NCI-H1048 (cell line): ENCODE measurements at places on chromosomes 7 and 10.

DNA sequence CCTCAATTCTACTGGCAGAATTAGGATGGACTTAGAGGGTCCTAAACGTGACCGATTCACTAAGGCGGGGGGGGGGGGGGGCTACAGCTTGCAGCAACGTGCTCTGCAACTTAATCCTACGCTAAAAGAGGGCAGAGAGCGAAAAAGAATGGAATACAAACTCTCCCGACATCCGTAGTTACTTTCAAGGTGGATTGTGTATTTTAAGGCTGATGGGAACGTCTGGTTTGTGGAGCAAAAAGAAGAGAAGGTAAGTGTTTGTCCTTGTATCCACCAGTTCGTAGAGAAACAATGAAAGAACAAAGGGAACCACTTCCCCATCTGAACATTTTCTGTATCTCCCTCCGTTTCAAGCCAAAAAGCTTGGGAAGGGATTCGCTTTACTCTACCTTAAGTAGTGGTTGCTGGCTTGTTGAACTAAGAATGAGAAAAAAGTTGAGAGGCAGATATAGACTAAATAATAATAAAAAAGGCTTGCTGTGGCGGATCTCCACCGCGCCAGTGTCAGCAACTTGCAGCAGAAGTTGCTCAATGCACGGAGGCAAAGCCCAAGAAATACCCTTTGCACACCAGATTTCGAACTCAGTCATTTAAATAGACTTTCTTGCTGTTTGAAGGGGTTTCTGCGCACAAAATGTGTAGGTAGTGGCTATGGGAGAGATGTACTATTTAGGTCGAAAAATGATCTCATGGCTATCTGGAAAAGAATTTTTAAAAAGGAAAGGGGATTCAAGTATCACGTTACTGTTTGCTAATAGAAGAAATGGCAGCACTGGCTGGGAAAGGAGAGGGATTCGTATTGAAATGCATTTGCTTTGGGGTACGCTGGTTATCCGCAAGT is 736 bp downstream of the SKIDA1 start:
- no peak for DNase-seq

DNA sequence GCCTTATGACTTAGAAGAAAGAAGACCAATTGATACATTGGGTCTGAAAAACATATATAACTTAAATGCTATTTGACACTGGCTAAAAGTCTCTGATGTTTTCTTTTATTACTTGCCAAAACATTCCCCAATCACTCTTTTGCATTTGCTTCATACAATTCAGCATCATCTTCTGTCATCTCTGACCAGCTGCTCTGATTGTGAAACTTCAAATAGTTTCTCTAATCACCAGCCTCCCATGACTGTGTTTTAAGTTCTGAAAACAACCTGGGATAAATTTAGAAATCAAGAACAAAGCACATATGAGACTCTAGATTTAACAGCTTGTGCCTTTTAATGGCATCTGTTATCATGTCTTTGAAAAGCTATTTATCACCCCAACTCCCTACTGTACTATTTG is 208.4 kb upstream of the KCND2 start:
- no peak for DNase-seq

DNA sequence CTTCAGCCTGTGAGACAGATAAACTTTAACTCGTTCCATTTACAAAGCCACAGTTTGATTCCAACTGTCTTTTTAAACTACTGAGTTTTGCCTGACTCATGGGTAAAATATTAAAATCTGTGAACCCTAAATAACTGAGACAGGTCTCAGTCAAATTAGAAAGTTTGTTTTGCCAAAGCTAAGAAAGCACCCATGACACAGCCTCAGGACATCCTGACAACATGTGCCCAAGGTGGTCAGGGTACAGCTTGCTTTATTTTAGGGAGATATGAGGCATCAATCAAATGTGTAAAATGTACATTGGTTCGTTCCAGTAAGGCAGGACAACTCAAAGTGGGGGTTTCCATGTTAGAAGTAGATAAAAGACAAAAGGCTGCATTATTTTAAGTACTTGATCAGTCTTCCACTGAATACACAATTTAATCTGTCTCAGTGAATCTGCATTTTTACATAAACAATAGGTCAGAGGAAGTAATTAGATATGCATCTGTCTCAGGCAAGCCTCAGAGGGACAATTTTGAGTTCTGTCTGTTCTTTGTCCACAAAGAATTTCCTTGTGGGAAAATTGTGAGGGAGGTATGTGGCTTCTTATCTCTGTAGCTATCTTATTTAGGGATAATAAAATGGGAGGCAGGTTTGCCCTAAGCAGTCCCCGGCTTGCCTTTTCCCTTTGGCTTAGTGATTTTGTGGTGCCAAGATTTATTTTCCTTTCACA is 11.0 kb upstream of the PIP start:
- DNase-seq, result no peak

- DNase-seq, result no peak
These were observed 29.6 kb downstream of the ANKRD16 start for GRCh38 chr10:5860066-5860465.

DNA sequence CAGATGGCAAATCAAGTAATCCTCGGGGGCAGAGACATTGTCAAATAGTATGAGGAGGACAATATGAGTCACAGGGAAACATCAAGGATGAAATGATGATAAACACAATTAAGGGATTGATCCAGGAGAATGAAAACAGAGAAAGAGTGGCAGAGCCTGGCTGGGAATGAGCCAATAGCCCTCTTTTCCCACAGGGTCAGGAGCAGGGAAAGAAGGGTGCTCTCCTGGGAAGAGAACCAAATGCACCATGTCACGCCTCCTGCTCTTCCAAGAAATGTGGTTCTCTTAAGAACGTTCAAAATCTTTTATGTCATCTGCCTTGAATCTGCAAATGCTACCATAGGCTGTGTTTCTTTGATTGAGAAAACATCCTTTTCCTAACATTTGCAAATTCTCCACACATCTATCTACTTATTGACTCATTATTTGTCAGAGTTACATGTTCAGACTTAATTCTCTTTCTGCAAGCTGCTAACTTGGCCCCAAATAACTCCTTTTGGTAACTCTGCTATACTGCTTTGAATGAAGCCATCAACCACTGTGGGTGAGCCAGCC is 50.6 kb downstream of the HIPK2 start:
- no peak for DNase-seq

- no peak for DNase-seq
These were observed 3.4 kb upstream of the CTBP2 start for GRCh38 chr10:125163803-125164202.

GRCh38 chr7:14403587-14403986 is 414.1 kb upstream of the ETV1 start:
- no peak for DNase-seq

DNA sequence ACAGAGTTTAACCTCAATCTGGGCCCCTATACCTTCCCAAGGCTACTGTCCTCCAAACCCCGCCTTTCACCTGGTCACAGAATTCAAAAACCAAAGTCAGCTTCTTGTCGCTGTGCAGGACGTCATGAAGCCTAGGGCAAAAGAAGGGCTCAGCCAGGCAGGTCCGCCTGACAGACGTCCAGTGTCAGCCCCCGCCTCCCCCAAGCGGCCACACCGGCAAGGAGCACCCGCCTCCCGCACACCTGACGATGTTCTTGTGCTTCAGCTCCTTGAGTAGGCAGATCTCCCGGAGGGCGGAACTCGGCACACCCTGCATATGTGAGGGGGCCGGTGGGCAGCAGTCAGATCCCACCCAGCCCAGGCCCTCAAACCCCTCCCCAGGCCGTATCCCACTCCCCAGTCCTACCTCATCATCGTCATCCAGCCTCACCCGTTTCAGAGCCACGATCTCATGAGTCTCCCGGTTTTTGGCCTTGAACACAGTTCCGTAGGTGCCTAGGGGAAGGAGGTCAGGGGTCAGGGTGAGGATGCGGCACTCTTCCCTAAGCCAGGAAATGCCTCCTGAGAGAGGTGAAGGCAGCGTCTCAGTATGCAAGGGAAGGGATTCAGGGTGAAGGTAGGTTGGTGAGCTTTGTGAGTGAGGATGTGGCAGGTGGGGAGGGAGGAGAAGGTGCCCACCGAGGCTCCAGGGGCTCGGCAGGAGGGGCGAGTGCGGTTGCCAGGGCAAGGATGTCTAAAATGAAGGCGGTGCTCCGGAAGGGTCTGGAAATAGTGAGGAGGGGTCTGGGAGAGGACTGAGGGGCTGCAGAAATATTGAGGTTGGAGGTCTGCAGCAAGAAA is 811 bp downstream of the CDK5 start:
- DNase-seq, result no peak

DNA sequence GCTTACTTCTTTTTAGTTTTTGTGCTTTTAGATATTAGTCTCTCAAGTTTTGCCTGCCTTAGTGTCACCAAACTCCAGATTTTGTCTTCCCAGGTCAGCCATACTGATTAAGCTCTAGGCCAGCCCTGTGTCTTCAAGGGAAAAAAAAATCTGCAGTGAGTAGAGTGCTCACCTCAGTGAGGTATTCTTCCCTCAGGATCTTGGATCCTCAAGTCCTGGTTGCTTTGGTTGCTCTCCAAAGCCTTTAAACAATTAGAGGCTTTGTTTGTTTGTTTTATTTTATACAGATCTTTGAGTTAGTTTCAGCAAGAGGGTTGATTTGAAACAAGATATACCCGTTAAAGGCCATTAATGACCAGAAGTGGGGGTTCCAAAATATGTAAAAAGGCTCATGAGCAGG is 165.2 kb downstream of the GPR158 start:
- no peak for DNase-seq

- no peak for DNase-seq
These were observed 879 bp upstream of the VPS41 start for GRCh38 chr7:38909870-38910269.

DNA sequence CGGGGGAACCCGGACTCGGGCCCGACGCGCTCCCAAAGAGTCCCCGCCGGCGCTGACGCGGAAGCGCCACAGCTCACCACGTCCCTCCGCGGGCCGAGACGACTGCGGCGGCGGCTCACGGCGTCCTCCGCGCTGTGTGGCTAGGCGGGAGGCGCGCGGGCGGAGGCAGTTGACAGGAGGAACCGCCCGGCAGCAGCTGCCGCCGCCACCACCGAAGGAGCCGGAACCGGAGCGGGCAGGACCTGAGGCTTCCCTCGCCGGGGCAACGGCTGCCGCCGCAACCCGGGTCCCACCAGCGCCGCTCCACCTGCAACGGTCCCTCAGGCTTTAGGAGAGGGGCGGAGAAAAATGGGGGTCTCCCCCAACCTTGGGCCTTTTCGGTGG is 334 bp downstream of the ZNF800 start:
- no peak for DNase-seq

DNA sequence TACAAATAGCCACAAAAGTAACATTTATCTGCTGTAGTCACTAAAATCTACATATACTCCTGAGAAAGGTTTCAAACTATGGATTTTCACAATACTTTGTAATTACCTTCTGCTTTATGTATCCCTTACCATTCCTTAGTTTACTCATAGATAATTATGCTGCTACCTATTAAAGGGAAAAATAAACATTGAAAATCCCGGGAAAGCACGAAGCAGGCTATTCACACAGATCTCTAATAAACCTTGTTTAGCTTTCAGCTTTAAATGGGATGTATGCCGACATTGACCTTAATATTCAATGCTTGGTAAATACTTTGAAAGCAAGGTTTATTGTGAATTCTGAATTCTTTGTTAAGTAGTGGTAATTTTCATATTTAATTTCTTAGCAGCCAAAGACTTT is 58.5 kb upstream of the SMIM30 start:
- no peak for DNase-seq

DNA sequence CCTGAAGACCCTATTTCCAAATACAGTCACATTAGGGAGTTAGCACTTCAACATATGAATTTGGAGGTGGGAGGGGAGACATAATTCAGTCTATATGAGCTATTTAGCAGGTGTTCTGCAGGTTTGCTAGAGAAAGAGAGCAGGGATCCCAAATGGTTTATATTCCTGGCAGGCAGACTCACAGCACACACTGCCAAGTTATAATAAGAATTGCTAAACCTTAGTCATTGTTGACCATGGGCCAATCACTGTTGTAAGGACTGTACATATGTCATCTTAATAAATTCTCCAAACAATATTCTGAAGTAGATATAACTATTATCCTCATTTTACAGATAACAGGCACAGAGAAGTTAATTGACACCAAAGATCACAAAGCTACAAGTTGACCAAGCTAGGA is 1.5 kb upstream of the CCDC3 start:
- no peak for DNase-seq

GRCh38 chr10:74056050-74056818 is 58.3 kb downstream of the VCL start:
- no peak for DNase-seq

GRCh38 chr10:34191406-34191805 is 623.7 kb downstream of the PARD3 start:
- no peak for DNase-seq

- no peak for DNase-seq
These were observed 37.0 kb downstream of the SNX13 start for GRCh38 chr7:17903337-17903736.

GRCh38 chr7:78081888-78082287 is 283.3 kb downstream of the PHTF2 start:
- DNase-seq, result no peak

GRCh38 chr10:102504179-102504975 is 605 bp downstream of the SUFU start:
- DNase-seq, result no peak

DNA sequence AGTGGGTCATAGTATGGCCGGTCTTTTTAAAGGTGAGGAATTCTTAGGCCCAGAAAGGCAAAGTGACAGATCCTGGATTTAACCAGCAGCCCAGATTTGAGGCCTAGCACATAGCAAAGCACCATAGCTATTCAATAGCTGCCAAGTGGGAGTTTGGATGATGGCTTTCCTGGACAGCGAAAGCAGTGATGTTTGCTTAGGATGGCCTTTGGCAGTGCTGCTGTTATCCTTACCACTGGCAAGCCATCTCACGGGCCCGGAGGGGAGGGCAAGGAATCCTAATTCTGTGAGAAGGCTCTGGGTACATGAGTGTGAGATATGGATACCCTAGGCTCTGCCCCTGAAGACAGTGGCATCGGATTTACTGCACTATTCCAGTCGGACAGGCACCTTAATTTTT is 50.4 kb downstream of the TCF7L2 start:
- no peak for DNase-seq

DNA sequence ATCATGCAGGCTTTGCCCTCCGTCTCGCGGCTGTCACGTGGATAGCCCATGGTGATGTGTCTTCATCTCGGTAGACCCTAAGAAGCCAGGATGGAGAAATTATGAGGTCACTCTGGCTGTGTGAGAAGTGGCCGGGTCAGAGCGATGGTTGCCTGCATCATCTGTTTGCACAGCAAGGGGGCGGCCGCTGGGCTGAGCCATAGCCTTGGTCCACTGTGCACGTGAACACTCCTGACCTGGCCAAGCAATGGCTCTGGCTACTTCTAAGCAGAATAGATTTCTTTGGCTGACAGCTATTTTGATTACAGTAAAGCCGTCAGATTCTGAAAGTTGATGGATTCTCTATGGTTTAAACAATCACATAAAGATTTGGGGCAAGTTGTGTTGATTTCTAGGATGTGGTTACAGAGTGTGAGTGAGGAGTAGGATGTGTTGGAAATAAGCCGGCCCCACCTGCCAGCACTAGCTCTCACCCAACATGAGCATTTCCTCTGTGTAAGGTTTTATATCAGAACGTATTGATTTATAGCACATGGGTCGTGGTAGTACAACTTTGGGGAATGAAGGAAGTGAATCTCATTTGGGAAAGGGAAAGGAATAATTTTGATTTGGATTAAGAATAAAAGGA is 214.4 kb upstream of the GPR26 start:
- DNase-seq, result no peak

- DNase-seq, result no peak
These were observed 101.9 kb upstream of the TNRC18 start for GRCh38 chr7:5525271-5526099.

- DNase-seq, result no peak
These were observed 107.5 kb upstream of the GPR26 start for GRCh38 chr10:123558651-123559050.

- no peak for DNase-seq
These were observed 7.8 kb upstream of the TLX1 start for GRCh38 chr10:101123085-101123814.

- no peak for DNase-seq
These were observed 75.7 kb upstream of the PDZD8 start for GRCh38 chr10:117450940-117451339.
